ENCODE measurements at places on chromosomes 1 and 21. TPM values are rescaled to one million over a fixed set of nuclear protein-coding genes. Genes with fewer than 3 reads are reported as not detected.

GRCh38 chr1:53025034-53025768 lies 36.8 kb upstream of the PODN start:
- no peak for DNase-seq

GRCh38 chr1:154791292-154792166 lies 78.6 kb downstream of the KCNN3 start:
- DNase-seq, result no peak

- DNase-seq, result no peak
These were observed 238 bp upstream of the SCP2 start for GRCh38 chr1:52926864-52927211.

DNA sequence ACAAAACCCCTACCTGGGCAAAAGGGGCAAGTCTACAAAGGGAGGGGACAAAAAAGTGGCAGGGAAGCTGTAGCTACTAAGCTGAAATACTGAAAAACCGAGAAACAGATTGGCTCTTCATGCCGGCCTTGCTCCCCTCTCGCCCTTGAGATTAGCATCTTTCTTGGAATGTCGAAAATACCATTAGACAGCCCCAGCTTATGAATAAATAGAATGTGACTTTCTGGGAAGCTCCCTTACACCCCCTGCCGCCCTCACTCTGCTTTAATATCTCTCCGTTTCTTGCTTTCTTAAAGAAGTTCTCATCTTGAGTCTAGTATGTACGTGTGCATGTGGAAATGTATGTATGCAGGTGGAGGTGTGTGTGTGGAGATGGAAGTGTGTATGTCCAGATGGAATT lies 14.1 kb downstream of the TRAF3IP3 start:
- DNase-seq, result no peak

Gene ELAVL4
- not detected for total RNA-seq

DNA sequence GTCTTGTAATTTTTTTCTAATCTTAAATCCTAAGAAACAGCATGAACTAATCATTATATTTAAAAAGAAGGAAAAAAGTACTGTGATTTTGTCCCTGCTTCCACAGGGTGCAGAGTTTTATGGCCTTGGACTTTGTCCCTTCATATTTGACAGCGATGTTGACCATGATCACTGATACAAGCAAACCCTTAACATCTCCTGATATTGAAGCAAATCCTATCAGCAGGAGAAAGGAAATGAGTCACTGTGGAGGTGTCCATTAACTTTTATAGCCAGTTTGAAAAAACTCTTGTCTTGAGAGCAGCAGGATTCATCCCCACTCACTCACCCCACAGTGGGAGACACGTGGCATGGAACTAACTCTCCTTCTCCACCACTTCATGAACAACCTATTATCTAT lies 5.1 kb upstream of the REG4 start:
- no peak for DNase-seq

DNA sequence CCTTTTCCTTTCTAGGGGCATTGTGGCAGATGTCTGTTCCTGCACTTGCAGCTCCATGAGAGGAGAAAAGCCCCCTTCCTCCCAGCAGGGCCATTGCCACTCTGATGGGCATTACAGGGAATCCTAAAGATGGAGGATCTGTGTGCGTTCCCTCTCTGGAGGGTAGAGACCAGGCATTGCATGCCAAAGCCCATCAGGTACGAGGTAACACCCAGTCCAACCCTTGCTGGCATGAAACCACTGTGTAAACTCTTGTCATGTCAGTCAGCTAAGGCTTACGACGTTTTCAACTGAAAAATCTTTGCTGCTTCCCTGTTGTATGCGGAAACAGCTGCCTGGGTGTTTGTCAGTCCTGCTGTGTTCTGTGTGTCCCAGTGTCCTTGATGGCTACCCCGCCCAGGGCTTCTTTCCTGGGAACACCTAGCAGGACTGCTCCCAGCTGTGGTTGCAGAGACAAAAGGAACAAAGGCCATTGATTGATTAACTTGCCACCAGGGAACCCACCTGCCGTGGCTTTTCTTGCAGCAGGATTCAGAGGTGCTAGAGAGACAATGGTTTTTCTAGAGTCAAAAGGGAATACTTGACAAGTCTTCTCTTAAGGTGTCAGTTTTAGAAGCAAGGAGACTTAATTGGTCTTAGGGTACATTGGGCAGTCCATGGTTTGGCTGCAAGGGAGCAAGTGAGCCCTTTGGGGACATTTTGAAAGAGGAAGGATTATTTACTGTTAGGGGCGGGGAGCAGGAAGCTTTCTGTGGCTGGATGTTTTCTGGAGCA lies 24.6 kb downstream of the B3GALT5 start:
- no peak for DNase-seq

DNA sequence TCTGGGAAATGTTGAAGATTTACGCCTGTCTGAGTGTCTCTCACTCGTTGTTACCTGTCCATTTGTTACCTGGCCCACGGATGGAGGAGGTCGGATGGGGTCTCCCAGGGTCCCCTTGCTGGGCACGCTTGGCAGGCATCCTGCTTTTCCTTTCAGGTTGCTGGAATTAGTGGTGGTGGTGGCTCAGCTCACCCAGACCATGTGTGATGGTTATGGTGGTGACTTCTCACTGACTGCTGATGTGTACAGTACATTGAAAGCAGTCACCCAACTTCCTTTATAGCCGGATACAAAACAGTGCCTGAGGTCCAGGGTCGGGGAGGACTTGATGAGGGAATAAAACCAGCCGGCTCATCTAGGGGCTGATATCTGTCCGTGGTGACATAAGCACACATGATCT lies 19.5 kb downstream of the MAPKAPK2 start:
- DNase-seq, result no peak

- DNase-seq, result no peak
These were observed 3.3 kb downstream of the SH3BP5L start for GRCh38 chr1:248822148-248823032.

DNA sequence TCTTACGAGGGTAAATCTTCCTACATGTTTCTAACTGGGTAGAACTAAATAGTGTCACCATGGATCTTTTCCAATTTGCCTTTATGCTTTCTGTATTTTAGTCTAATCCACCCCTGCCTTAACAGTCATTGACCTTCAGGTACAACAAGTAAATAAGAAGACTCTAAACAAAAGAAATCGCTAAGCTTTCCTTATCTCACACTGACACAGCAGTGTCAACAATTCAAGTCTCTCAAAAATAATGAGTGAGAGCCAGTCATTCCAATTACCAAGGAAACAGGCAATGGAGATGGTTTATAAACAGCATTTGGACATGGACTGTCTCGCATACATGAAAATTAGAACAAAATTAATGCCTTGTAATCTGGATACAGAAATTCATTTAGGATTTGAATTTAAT lies 365.8 kb downstream of the VAV3 start:
- no peak for DNase-seq

Gene SLC35F3
- total RNA-seq, result not detected

DNA sequence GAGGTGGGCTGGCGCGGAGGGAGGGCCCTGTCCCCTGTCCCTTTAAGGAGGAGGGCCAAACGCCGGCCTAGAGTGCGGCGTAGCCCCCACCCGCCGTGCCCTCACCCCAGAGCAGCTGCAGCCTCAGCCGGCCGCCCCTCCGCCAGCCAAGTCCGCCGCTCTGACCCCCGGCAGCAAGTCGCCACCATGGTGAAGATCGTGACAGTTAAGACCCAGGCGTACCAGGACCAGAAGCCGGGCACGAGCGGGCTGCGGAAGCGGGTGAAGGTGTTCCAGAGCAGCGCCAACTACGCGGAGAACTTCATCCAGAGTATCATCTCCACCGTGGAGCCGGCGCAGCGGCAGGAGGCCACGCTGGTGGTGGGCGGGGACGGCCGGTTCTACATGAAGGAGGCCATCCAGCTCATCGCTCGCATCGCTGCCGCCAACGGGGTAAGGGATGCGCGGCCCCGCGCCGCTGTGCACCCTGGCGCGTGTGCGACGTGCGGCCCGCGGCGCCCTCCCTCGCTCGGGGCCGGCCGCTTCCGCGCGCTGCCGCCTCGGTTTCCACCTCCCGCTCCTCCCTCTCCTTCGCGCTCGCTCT lies at the start of gene PGM1:
Gene PGM1 (plus strand): TSS at position 109 of the 583 bp plus-strand sequence. CDS start 78 bp downstream, at position 187.
- DNase-seq, result peak; percentile 91

DNA sequence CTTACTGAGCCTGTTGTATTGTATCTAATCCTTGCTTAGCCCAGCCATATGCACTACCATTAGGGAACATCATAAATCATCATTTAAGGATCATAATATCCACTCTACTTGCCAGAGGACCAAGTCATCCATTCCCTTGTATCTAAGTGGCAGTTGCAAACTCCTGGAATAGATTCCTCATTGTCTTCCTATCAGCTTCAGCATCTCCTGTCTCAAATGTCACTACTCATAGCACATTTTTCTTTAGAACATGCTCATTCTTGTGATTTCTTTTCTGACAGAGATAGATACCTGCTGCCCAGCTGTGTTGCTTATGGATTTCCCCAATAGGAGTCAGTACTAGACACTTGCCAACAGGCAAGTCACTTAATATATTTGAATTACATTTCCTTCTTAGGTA lies 84.3 kb downstream of the OLFML3 start:
- no peak for DNase-seq

DNA sequence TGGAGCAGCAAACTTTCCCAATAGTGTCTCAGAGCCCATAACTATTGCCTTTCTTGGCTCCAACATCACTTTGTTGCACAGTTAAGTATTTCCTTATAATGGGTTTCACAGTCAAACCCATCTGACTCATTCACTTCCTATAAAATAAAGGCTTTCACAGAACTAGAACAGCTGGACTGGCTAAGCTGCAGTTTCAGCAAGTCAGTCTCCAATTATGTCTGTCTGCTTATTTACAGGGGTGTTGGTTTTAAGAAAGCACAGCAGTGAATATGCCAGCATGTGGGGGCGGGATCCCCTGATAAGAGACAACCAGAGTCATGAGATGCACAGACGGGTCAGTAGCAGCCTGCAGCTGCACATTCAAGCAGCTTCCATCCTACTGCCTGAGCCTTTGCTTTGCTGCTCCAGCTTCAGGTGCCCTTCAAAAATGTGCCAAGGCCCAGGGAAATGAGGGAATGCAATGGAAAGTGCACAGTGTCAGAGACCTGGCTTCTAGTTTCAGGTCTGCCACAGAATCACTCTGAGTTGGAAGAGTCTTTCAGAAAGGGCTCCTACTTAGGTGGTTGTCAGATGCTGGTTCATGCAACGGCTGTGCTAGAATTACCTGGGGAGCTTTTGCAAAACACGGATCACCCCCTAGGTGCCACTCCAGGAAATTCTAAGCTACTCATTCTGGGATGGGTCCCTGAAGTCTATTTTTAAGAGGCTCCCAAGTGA lies 24.8 kb downstream of the RNF19B start:
- no peak for DNase-seq

Gene FCN3
- 20.7 TPM for total RNA-seq

DNA sequence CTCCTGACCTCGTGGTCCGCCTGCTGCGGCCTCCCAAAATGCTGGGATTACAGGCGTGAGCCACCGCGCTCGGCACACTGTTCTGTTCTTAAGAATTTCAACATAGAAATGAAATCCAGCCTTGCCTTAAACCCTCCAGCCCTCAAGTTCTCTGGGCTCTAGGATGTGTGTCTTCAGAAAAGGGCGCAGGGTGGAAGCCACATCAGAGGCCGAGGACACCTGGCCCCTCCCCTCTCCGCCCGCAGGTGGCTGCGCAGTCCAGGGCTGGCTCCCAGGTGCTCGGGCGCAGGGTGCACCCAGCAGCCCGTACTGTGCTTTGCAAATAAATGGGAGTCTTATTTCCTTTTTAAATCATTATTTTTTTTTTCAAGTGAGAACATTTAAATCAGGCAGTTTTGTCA lies 2.0 kb upstream of the C1orf174 start:
- peak; percentile 64 for DNase-seq

- DNase-seq, result peak; percentile 81
These were observed 7.2 kb upstream of the COL6A1 start for GRCh38 chr21:45974073-45975019.

Gene NUP210L
- 0.30 TPM for total RNA-seq

DNA sequence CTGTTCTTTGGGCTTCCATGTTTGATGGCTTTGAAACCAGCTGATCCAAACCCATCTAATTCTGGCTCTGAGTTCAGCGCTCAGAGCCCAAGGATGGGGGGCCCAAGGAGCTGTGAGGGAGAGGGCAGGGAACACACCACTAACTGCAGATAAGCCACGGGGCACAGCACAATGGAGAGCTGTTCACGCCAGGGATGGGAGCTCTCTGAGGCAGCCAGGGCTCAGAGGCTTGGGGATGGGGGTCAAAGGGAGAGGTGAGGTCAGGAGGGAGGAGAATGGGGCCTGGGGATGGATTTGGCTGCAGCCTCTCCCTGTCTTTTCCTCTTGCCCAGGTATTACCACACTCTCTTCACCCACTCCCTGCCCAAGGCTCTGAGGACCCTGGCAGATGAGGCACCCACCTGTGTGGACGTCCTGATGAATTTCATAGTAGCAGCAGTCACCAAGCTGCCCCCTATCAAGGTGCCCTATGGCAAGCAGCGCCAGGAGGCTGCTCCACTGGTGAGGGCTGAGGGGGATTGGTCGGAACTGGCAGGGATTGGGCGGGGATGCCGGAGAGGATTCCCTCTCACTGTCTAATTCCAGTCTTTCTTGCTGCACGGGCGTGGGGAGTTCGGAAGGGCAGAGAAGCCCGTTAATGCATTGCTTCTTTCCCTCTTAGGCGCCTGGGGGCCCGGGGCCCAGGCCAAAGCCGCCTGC lies 11.3 kb downstream of the SLC30A2 start:
- no peak for DNase-seq

DNA sequence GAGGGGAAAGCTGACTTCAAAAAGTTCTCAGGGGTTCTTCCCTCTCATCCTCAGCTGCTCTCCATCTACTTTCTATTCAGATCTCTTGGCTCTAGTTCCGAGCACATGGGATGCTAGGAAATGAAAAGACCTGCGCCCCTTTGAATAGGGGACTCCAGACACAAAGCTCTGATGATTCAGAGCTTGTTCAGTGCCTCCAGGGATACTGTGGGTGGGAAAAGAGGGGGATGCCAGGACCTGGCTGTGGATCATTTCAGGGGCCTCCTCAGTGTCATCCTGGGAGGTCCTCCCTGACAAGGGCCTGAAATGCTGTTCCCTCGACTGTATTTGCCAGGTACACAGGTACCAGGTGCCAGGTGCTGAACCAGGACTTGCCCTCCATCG lies 943 bp upstream of the KIAA0040 start:
- no peak for DNase-seq

GRCh38 chr1:233879841-233880240 lies 24.6 kb upstream of the SLC35F3 start:
- DNase-seq, result no peak

GRCh38 chr1:39969531-39970270 lies 14.8 kb downstream of the MFSD2A start:
- no peak for DNase-seq

Gene GPR161
- 3.0 TPM for total RNA-seq

Gene GIPC2
- 2.5 TPM for total RNA-seq

DNA sequence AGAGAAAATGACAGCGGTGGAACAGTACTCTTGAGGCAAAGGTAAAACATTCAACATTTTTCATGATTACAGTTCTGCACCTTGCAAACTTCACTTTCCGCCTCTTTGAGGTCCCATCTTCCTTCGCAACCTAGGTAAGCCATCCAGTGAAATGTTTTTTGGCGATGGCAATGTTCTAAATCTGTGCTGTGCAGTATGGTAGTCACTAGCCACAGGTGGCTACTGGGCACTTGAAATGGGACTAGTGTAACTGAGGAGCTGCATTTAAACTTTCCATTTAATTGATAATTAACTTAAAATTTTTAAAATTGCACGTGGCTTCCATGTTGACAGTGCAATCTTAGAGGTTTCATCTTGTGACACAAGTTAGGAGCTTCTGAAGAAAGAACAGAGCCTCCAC lies 13.0 kb downstream of the EXOC8 start:
- DNase-seq, result no peak

Gene LINGO4
- 0.68 TPM for total RNA-seq

- no peak for DNase-seq
These were observed 193.8 kb downstream of the LMX1A start for GRCh38 chr1:165162671-165163241.
